Hematopoietic multipotent progenitor cell treated with erythropoietin and hydrocortisone succinate and interleukin-3 and kit ligand, for 15 days (in vitro differentiated cells): ENCODE measurements at places on chromosomes 3 and 15.

GRCh38 chr3:168532135-168532534 lies 436.4 kb upstream of the GOLIM4 start:
- no peak for DNase-seq

DNA sequence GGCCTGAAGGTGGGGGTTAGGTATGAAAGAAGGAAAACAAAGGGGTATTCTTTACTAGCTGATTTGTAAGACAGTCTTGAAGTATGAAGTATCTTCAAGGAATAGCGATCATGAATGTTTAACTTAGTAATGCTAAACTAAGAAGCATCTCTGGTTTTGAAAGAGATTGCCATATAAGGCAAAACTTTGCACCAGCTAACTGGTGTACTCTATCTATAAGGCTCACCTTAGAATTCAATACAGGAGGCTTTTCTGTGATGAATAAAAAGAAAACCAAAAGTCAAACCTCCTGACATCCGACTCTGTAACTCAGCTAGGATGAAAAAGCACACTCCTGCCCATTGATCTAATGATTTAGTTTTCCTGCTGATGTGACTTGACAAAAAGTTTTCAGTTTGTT lies 54.7 kb downstream of the FOXP1 start:
- no peak for DNase-seq

GRCh38 chr3:121992601-121993560 lies 29.2 kb downstream of the ILDR1 start:
- no peak for DNase-seq

- DNase-seq: no peak
Observed at GRCh38 chr3:79866162-79866561, 98.4 kb upstream of the ROBO1 start.

DNA sequence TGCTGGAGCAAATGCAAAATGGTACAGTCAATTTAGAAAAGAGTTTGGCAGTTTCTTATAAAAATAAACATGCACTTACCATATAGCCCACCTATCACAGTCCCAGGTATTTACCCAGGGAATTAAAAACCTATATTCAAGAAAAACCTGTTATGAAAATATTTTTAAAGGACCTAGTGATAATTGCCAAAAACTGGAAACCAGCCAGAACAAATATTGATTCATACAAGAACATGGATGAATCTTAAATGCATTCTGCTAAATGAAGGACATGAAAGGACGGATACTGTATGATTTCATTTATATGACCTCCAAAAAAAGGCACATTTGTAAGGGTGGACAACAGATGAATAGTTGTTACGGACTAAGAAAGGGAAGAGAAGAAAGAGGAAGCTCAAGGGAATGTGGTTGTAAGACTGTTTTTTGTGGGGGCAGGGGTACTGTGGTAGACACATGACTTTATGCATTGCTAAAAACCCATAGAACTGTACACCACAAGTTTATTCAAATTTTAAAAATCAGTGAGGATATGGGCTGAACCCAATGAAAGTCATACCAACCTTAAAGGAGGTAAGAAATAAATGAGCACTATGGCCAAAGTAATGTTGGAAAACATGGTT lies 61.0 kb downstream of the ZBBX start:
- DNase-seq: no peak

GRCh38 chr3:62574266-62574898 lies 201.0 kb upstream of the FEZF2 start:
- DNase-seq: no peak

- no peak for DNase-seq
Observed at GRCh38 chr3:52023860-52024764, 28.4 kb upstream of the RPL29 start.

GRCh38 chr3:103085465-103085864 lies 650.6 kb downstream of the ZPLD1 start:
- DNase-seq: no peak

DNA sequence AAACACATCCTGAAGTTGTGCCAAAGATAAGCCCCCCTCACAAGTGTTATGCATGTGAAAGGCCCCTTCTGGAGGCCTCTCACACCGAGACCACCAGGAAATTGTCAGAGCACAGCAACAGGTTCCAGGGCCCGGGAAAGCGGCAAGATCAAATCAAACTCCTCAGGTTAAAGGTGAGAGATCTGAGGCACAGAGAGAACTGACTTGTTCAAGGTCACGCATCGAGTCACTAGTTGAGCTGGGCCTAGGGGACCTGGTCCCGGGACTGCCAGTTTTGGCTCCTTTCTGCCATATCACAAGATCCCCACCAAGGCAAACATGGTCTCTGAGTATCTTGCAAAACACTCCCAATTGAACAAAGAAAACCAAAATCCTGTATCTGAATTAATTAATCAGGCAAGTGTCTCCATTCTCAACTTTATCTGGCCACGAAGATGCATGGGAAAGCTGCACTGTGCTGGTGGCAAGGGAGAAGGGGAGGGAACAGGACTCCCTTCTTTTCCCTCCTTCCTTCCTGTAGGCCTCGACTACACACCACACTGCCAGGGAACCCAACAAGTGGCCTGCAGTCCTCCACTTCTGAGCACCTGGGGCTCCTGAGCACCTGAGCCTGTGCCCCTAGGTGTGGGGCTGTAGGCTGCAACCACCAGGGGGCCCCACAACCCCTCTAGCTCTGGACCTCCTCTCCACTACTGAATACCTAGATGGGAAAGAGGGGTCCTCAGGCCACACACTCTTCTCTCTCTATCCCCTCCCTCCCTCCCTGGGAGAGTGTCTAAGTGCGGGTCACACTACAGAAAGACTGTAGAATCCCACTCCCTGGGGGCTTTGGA lies 37.3 kb downstream of the ANP32A start:
- peak; percentile 68 for DNase-seq

GRCh38 chr15:67140078-67140833 lies 74.9 kb downstream of the SMAD3 start:
- DNase-seq: no peak

DNA sequence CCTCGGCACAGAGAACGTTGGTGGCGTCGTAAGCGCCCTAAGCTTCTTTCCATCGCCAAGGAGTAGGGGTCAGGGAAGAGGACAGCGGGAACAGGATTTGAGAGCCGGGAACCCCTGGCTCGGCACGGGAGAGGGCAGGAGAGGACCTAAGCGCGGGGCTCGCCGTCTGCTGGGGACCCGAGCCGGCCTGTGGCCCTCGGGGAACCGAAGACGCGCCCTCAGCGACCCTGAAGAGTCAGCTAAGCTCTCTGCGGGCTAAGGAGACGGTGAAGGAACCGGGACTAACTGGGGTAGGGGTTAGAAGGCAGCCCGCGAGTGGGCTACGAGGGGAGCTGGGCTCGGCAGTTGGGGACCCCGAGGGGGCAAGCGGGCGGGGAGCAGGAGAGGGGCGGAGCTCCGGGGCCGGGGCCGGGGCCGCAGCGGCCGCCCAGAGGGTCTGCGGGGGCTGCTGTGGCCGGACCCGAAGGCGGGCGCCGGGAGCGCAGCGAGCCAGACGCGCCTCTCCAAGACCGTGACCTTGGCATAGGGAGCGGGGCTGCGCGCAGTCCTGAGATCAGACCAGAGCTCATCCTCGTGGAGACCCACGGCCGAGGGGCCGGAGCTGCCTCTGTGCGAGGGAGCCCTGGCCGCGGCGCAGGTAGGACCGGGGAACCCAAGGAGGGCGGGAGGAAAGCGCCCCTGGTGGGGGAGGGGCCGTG lies 574 bp downstream of the CASR start:
- DNase-seq: no peak

DNA sequence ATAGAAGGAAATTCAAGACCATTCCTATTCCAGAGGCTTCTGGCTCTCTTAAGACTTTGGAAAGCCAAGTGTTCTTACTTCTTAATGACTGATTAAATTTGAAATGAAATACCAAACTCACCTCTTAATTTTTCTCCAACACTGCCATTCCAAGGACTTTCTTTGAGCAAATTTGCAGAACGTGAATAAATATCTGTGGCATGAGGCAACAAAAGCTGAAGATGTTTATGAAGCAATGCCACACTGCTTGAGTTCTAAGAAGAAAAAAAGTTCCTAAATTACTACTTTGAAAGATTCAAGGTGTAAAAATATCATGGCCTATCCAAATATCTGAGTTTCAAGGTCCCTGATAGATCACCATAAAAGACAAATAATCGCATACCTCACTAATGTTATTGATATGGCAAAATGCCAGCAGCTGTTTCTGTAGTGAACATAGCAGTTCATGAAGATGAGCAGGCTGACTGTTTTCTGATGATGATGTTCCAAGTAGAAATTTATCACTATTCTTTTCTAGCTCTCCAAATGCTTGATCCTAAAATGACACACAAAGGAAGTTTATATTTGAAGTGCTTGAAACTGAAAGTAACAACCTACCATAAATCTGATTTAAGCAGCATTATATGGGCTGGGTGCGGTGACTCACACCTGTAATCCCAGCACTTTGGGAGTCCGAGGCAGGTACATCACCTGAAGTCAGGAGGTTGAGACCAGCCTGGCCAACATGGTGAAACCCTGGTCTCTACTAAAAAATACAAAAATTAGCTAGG lies 104.4 kb downstream of the HERC1 start:
- peak; percentile 18 for DNase-seq

GRCh38 chr15:91632981-91633380 lies 220.5 kb upstream of the SLCO3A1 start:
- no peak for DNase-seq

DNA sequence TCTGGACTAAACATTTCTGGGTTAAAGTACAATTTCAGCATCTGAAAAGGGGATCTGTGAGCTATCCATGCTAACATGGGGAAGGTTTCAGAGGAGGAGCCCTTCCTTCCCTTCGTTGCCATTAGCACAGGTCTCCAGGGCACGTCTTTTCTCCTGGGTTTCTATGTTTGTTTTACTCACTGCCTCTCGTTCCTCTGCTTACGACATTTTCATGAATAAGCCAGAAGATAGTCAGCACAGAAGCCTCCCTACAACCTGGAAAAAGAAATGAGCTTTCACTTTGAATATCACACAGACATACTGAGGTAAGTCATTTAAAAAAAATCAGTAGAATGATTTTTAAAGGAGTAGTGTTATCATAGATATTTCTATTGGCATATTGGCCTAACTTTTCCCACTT lies 117.2 kb upstream of the KCNMB2 start:
- DNase-seq: no peak
